ENCODE measurements at places on chromosomes 2 and 18.
A peak's percentile ranks its signal among the peaks of the same experiment; 100 is the strongest.

- DNase-seq = no peak
Observed at GRCh38 chr2:133553251-133553650, 15.0 kb downstream of the NCKAP5 start.

GRCh38 chr2:83340424-83340823 lies 1118.7 kb downstream of the SUCLG1 start:
- no peak for DNase-seq

GRCh38 chr2:179098080-179098689 lies 48.2 kb upstream of the CCDC141 start:
- DNase-seq = no peak

DNA sequence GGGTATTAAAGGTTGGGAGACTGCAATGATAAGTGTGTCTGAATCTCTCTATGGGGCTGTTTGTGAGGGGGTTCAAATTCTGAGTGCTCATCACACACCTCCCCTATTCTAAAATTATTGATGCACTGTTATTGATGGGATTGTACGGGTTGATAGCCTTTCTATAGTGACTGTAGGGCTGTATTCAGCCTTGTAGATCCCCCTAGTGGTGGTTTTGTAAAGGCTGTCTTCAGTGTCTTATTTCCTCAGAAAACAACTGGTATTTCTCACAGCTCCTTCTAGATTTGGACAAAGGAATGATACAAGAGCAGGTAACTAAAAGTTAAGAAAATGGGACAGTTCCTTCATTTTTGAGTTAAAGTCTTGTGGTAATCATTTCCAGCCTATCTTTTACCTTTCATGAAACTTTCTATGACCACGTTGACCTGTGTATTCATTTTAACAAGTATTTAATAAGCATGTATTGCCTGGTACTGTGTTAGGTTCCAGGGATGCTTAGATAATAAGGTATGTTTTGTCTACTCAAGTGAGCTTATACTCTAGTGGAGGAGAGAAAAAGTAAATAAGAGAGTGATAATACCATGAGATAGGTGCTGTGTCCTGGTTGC lies 21.2 kb downstream of the SMAD4 start:
- no peak for DNase-seq

GRCh38 chr2:126761256-126761980 lies 105.5 kb downstream of the GYPC start:
- no peak for DNase-seq

DNA sequence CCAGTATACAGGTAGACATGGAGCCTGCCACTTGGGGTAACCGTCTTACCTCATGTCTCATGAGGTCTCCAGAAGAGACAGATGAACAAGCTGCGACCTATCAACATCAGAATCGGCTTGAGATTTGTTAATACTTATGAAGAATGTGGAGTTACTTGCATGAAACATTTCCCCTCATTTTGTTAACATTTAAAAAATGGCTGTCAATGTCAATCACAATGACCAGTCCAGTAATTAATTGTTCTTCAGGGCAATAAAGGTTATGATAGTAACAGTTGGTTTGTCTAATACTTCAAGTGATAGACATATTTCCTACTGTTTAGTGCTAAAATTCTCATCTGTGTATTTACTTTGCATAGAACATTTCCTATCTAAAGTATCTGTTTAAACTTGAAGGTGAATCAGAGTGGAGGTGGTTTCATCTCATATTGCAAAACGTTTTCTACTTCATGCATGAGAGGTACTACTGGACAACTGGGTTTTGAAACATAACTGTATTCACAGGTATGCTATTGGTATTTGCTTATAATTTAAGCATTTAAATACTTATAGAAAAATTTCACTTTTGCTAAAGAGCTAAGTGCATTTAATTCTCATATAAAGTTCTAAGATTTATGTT lies 15.1 kb downstream of the SERTAD2 start:
- no peak for DNase-seq

- no peak for DNase-seq
Observed at GRCh38 chr2:55224761-55225261, 7.3 kb downstream of the CLHC1 start.

DNA sequence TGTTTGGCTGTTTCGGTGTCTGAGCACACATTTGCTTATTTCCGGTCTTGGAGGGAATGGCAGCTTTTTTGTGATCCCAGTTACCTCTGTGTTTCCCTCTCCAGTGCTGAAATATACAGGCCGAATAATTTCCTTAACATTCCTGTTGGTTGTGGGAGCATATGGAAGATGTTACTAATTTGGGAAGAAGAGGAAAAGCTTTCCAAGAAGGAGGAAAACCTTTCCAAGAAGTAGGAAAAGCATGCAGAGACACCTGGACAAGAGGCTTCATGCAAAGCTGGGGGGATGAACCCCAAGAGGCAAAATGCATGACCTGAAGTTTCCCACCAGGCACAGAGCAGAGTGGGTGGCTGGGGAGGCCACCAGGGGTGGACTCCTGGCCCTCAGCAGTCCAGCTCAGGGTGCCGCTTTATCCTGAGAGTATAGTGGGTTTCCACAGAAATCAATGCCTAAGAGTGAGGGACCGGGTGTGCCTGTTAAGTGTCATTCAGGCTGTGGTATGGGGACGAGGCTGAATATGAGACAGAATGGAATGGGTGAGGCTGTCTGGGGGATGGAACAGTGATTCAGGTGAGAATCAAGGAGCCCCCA lies 25.5 kb upstream of the GNAL start:
- DNase-seq = no peak

DNA sequence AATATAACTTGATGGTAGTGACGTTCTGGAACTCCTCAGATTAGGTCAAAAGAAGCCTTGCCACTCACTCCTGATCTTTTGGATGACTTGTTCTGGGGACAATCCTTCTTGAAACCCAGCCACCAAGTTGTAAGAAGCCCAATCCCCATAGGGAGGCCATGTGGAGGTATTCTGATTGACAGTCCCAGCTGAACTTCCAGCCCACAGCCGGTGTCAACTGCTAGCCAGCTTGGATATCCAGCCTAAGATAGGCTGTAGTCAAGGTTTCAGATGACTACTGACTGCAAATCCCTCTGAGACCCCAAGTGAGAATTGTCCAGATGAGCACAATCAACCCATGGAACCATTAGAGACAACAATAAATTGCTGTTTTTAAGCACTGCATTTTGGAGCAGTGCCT lies 31.4 kb downstream of the EIF2AK2 start:
- DNase-seq = no peak

DNA sequence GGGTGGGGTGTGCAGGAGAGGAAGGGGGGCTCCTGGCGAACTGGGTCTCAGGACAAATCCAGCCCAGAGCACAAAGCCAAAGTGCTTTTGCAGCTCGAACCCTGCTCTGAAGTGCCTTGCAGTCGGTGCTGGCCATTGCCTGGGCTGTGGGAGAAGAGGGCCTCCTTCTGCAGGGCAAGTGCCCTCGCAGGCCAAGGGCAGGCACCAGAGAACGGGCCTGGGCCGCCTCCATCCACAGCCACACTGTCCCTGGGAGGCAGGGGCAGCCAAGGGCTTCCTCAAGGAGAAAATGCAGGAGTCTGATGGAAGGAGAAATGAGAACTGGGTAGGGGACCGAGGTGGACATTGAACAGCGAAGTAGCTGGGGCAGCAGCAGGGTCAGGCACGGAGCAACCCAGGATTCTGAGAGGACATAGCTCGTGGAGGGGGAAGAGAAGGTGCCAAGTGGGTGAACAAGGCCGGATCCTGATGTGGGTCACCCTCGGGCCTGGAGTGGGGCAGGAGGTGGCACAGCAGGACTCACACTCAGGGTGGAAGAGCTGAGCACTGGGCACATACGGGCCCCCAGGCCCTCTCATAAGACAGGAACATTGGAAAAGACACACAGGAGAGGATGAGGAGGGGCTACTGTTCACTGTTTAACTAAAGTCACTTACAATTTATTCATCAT lies 312.8 kb upstream of the SALL3 start:
- DNase-seq = no peak

- no peak for DNase-seq
Observed at GRCh38 chr2:222827417-222827816, 33.4 kb upstream of the ACSL3 start.

DNA sequence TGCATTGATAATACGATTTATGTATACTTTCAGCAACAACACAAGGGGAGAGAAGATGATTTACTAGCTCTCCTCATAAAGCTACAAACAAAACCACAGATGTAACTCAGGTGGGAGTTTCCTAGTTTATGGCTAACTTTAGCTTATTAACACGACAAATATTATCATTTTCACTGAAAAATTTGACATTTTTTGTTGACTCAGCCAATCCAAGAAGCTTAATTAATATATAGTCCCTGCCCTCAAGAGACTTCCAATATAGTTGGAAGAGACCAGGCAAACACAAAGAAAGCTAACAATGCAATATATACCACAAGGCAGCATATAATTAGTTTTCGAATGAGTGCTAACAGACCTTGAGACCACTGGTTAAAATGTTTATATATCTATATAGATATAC lies 775 bp downstream of the WDR12 start:
- no peak for DNase-seq

- no peak for DNase-seq
Observed at GRCh38 chr18:48580782-48581181, 42.0 kb downstream of the CTIF start.

- no peak for DNase-seq
Observed at GRCh38 chr2:156189584-156189983, 142.9 kb downstream of the NR4A2 start.

- DNase-seq = no peak
Observed at GRCh38 chr18:69961718-69962117, 14.0 kb upstream of the CD226 start.

GRCh38 chr18:13527730-13528129 lies 198.6 kb downstream of the FAM210A start:
- no peak for DNase-seq

GRCh38 chr18:27903906-27904305 lies 273.0 kb downstream of the CDH2 start:
- no peak for DNase-seq

GRCh38 chr2:123453046-123453700 lies 571.9 kb upstream of the CNTNAP5 start:
- no peak for DNase-seq

DNA sequence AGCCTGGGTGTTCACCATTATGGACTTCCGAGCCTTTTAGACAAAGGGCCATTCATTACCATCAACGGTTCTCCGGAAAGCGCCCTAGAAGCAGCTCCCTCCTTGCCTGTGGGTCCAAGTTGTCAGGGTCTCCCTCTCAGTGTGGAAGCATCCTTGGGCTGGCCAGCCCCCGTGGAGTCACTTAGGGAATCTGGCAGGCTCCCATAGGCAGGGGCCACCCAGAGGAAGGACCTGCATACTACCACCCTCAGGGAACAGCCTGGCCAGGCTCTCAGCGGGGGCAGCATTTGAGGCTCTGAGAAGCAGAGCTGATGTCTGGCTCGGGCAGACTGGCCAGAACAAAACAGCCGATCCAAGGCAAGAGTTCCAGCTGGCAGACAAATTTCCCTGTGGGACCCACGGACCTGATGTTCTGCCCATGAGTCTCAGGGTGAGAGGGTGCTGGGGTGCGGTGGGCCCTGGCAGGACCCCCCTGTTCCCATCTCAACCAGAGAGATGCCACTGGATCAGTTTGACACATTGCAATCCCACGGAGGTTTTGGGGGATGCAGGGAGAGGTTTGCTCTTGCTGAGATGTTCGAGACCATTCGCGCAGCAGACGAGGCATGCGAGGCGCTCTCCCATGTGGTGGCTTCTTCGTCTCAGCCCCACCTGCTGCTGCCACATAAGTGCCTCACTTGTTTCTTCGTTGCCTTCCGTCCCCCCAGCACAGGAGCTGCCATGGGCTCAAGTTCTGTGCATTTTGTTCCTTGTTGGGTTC lies 56.9 kb downstream of the ACKR3 start:
- DNase-seq = no peak

DNA sequence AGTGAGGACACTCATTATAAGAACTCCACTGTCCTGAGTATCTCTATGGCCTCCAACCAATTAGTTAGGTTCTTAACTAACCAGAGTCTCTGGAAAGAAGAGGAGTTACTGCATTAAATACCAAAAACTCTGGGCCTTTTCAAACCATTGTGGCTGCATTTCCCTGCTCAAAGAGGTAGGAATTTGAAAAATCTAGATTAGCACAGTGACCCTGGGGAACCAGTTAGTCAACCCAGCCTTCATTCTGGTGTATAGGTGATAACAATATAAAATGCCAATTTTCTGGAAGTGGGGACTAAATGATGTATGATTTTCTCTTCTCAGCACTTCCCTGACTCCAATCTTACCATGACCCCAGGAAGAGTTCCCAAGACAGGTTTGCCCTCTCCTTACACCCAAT lies 287.8 kb upstream of the SETBP1 start:
- no peak for DNase-seq

DNA sequence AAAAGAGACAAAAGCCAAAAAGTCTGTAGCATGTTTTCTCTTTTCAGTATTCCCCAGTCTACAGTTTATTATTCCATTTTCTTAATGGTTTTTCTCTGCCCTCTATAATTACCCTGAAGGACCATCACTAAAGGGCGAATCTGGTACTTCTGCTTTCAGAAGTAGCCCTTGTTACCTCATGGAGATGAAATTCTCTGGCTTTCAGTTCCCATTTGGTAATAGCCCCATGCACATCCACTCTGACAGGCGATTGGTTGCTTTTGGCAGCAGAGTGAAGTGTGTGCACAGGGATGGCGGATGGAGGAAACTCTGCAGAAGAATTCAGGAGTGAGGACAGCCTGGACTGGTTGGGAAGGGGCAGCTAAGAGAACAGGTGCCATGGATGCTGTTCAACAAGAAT lies 66.3 kb upstream of the NABP1 start:
- DNase-seq = no peak

DNA sequence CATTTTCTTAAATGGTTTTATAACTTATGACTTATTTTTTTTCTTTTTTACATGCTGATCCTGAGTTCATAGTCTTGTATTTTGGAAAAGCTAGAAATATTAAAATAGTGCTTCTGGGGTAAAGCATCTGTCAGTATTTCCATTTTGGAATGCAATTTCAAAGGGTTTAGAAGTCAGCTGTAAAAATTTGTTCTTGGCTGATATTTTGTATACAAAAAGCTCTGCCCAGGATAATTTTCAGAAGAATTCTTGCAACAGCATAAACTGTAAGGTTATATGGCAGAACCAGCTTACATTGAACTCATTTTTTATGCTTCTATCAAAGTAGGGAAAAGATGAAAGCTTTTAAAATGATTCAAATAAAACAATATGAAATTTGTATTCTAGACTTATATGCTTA lies 97.4 kb downstream of the DIS3L2 start:
- no peak for DNase-seq

GRCh38 chr2:55133467-55134315 lies 83.4 kb upstream of the RTN4 start:
- DNase-seq = no peak

DNA sequence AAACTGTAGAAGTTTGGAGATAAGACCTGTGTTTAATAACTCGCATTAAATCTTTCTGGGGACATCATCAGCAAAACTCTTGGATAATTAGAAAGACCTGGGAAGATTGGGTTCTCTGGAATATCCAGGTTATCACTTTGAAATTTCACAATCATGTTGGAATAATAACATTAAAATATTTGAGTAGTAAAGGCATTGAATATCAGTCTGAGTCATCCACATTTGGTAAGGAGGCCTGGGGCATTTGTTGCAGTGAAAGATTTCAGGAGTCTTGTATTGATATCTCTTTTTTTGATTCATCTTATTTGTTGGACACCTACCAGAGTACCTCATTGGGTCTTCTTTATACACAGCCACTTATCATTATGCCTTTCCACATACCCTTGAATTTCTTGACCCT lies 95.9 kb downstream of the EPB41L5 start:
- peak; percentile 20 for DNase-seq
